ENCODE measurements at places on chromosomes 7 and 10.

- DNase-seq, result no peak
Observed at GRCh38 chr10:12943425-12943824, 58.1 kb downstream of the CCDC3 start.

- DNase-seq, result no peak
Observed at GRCh38 chr10:76779796-76780301, 857.8 kb downstream of the KCNMA1 start.

DNA sequence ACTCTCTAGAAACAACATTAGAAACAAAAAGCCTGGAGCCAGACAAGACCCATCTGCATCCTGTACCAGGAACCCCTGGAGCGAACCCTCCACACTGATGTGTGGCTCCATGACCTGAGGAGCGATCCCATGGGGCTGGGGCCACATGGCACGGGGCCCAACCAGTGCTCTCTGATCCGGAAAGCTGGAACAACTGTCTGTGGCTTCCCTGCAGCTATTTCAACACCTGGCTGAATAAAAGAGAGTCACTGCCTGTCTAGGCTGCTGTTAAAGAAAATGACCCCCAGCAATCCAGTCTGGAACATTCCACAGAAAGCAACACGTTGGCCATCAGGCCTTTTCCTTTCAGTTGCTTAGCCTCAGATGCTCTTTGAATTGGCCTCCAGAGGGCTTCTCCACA is 20.9 kb downstream of the UROS start:
- no peak for DNase-seq

GRCh38 chr7:29249383-29249750 is 54.8 kb downstream of the CHN2 start:
- DNase-seq, result no peak

- DNase-seq, result peak; percentile 14
Observed at GRCh38 chr10:109902992-109903947, 20.0 kb downstream of the XPNPEP1 start.

DNA sequence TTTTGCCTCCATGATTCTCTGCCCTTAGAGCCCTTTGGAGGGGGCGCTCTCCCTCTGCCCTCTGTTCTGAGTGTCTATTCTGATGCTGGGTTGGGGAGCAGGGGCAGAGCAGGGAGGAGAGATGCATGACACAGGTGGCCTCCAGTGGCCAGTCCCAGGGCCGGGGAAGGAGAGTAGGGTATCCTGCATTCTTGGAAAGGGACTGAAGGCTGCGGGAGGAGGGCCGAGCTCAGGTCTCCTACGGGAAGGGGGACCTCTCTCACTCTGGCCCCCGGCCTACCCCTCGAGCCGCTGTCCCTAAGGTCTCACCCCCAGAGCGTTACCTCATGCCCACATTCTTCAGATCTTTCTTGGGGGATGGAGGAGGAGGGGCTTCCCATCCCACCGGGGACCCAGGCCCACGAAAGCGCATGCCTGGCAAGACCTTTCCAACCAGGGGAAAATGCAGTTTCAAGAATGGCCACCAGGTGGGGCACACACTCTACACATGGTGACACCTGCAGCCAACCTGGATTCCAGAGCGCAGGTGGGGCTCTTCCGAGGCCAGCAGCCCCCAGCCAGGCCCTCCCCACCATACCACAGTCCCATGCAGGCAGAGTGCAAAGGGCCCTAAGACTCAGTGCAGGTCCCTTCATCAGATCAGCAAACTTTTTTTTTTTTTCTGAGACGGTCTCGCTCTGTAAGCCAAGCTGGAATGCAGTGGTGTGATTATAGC is 86.4 kb downstream of the MYL10 start:
- DNase-seq, result peak; percentile 60

DNA sequence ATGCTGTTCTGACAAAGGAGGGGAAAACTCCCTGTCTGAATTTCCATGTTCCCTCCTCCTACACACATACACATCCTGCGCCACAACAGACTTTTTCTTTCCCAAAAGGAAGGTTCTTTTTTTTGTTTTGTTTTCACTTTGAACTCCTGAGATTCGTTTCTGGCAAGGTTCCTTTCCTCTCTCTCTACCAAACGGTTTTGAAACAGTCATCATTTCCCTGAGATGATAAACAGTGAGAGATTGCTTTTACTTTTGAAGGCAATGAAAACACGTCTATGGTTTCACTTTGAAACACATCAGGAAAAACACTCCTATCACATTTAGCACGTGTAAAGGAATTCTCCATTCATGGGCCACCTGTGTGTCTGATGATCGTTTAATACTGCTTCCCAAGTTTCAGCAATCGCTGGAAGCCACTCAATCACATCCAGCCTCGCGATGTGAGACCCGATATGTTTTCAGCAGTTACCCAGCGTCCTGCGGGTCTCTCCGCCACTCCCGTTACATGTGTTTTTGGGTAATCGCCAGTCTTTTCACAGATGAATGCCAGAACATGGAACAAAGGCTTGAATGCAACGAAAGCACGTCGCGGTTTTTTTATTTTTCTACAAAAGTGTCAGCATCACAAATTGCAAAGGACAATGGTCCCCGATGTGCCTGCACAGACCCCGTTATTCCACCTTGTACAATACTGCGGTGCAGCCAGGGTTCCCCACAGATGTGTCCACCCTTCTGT is 62.8 kb upstream of the CUX1 start:
- DNase-seq, result no peak

DNA sequence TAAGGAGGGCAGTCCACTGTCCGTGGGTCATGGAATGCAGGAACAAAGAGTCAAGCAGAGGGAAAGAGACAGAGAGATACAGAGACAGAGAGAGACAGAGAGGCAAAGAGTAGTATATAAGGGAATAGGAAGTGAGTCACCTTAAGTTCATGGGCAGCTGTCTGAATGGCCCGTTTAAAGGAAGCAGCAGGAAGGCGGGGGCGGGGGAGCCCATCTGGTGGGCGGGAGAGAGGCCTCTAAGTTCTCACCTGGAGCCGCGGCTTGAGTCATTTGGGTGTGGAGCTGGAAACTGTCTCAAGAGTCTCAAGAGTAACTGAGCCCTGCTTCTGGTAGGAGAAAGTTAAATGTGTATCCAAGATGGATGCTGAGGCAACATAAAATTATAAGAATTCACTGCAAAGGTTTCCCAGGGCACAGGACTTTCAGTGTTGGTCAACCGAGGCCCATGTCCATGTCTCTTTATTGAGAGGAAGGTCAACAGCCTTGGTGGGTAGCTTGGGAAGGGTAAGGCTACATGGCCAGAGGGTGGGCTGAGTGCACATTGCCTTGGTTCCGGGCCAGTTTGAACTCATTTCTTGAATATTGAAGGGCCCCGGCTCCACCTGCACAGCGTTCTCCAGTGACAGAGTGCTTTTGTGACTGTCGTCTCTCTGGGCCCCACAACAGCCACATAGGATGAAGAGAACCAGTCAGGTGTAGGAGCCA is 85.5 kb upstream of the CACUL1 start:
- DNase-seq, result peak; percentile 42

- peak; percentile 16 for DNase-seq
Observed at GRCh38 chr7:100190048-100190711, 12.5 kb downstream of the STAG3 start.

- DNase-seq, result no peak
Observed at GRCh38 chr10:124270530-124271327, 148.0 kb downstream of the OAT start.

DNA sequence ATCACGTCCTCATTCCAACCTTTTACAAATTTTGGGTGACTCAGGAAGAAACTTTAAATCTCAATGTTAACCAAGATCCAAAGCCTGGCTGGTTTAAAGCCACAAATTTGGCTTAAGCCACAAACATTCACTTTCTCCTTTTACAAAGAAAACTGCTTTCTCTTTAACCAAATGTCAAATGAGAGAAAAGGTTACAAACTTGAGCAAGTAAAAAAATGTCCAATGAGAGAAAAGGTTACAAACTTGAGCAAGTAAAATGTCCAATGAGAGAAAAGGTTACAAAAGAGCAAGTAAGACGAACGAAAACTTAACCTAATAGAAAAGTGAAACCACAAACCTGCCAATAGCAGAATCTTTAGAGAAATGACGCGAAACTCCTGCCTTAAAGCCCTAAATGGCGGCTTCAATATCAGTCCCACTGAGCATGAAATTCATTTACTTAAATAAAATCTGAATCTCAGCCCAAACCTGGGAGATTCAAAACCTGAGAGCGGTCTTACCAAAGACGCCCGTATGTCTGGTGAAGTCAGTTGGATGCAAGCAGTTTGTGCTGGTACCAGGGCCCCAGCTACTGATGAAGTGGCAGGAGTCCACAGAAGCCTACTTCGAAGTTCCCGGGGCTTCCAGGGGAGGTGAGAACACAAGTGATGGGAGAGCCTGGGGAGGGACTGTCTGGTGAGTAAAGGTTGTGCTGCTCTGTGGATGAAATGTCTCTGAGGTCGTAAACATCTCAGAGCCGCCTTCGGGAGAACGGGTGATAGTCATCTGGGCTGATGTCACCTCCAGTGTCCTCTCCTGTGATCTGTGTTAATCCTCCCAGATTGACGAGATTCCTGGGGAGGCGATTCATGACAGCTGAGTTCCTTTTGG is 74.6 kb downstream of the PAXIP1 start:
- DNase-seq, result no peak

DNA sequence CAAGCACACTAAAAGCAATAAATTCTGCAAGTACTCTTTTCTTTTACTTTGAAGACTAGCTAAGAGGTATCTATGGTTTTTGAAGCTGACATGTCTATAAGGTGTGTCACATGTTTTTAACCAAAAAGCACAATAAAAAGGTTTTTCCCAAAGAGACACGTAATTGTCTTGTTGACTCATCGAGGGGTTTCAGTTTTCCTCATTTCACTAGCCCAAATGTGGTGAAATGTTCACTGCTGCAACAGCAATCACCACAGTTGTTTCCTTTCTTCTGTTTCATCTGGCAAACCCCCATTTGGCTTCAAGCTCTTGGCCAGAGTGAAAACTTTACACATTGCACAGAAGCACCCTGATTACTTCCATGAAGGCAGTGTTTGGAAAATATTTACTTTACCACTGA is 3.8 kb upstream of the HOXA4 start:
- DNase-seq, result no peak

DNA sequence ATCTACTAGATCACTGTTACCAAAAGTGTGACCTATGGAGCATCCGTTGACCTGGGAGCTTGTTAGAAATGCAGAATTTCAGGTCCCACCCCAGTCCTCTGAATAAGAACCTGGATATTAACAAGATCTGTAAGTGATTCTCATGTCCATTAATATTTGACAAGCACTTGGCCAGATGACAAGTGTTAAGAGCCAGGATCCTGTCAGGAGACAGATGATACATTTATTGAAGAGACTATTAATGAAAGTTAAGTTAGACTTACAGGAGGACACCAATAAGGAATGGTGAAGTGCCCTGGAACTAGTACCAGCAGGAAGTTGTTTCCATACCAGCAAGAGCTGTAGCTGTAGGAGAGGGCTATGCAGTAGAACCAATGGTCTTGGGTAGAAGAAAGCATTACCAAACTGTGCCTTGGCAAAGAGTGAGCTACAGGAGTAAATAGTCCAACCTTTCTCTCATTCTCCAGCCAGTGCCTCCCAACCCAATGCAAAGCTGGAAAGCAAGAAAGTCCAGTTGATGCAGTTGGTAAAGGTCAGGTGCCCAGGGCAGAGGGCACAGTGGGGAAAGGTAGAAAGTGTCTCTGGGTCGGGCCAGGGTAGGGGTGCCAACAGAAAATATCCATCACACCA is 35.3 kb upstream of the ADD3 start:
- no peak for DNase-seq

GRCh38 chr10:101595591-101596433 is 7.7 kb downstream of the DPCD start:
- DNase-seq, result no peak

DNA sequence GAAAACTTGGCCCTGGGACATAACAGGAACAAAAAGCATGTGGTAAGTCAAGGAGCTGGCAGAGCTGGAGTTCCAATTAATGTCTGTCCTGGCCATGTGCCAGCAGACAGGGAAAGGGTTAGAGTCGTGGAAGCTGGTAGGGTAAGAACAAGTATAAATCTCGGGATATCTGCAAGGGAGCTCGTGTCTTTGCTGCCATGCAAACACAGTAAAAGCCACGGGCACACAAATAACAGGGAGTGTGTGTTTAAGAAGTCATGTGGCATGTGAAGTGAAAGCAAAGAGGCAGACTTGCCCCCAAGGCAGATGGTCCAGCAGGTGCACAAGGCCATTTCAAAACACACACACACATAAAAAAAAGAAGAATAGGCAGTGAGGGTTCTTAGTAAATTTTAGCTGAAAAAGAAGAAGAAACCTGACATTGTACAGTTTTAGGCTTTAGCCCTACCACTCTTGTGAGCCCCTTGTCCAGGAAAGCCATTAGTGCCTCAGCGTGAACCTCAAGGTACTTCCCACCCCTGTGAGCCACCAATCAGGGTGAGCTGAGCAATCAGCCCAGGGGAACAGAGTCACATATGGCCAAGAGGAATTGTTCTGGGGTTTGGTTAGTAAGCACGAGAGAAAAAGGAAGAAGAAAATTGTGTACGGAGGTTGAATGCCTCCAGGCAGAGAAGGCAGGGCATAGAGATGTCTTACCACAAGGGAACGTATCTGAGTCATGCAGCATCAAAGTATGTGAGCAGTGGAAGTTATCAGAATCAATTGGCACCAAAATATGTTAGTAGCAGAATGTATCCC is 32.8 kb upstream of the ARHGAP12 start:
- peak; percentile 42 for DNase-seq

- DNase-seq, result no peak
Observed at GRCh38 chr7:48312151-48312550, 140.9 kb downstream of the ABCA13 start.

DNA sequence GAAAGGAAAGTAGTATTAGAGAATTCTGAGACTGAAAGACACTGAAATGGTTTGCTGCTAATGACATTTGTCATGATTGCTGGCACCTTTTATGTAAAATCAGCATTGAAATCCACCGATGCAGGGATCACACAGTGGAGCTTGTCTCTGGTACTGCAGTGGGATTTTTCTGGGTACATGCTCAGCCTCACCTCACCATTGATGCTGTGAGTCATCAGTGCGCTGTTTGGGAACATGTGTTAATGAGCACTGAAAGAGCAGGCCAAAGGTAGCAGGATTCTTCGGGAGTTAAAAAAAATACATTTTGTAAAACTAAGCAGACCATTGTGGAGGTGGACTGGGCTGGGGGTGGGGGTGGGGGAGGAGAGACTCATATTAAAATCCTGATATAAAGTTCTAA is 174.9 kb downstream of the CREB5 start:
- no peak for DNase-seq

DNA sequence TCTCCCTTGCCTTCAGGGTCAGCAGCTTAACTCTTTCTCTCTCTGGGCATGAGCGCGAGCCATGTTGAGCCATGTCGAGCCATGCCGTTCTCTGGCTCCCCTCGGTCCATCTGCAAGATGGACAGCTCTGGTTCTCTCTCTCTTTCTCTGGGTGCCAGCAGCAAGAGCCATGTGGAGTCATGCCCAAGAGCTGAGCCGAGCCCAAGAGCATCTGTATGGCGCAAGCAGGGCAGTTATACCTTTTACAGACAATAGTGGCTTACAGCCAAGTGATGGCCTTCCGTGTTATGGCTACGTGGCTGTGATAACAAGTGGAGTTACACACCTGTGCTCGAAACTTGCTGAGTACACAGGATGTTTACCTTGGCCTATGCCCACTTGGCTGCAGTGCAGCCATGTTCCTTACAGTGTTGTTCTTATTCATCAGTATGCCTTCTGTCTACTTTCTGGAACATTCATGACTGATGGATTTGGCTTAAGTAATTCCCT is 327.7 kb downstream of the GLRX3 start:
- no peak for DNase-seq

- DNase-seq, result no peak
Observed at GRCh38 chr10:80579181-80579763, 41.6 kb downstream of the SH2D4B start.
